ENCODE measurements at places on chromosomes 7 and 10.
A peak's percentile ranks its signal among the peaks of the same experiment; 100 is the strongest.

GRCh38 chr10:30038781-30039536 is 20.4 kb downstream of the JCAD start:
- DNase-seq = no peak

GRCh38 chr10:24554036-24554435 is 169.7 kb downstream of the ARHGAP21 start:
- no peak for DNase-seq

DNA sequence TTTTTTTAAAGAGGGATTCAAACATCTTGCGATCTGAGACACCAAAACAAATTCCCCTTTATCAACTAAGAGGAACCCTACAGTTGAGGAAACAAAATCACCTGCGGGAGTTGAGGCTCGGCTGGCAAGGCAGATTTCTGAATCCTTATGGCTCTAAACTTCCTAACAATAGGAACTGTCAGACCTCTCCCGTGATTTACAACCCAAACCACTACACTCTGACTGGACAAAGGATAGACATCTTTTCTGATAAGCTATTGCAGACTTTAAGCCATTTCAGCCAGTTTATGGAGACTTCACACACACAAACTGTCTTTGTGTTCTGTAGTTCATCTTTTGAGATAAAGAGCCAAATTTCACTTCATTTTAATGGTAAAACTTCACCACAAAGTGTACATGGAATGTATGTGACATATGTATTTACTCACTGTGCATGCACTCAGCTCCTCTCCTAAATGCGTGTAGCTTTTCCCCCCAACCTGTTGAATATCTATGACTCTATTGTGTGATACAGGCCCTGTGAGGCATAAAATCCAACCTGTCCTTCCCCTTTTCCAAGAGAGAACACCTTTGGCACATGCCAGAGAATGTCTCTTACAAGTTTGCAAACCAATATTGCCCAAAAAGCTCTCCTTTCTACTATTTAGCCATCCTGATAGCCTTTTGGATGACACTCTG is 15.4 kb upstream of the TSPAN13 start:
- no peak for DNase-seq

- DNase-seq = no peak
Measured at GRCh38 chr10:129030996-129031843, 435.8 kb upstream of the MGMT start.

DNA sequence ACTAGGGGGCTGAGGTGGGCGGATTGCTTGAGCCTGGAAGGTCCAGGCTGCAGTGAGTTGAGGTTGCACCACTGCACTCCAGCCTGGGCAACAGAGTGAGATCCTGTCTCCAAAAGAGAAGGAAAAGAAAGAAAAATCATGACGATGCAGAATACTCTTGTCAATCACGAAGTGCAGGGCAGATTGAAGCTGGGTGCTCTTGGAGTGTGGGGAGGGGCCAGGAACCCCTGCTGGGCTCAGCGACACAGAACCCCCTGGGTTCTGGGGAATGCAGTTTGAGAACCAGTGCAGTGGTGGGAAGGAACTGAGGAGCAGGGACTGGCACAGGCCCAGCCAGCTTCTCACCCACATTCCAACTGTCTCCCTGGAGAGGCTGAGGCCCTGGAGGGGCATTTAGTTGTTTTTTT is 10.8 kb upstream of the INTS1 start:
- no peak for DNase-seq

- no peak for DNase-seq
Measured at GRCh38 chr10:17923728-17924127, 28.0 kb upstream of the SLC39A12 start.

DNA sequence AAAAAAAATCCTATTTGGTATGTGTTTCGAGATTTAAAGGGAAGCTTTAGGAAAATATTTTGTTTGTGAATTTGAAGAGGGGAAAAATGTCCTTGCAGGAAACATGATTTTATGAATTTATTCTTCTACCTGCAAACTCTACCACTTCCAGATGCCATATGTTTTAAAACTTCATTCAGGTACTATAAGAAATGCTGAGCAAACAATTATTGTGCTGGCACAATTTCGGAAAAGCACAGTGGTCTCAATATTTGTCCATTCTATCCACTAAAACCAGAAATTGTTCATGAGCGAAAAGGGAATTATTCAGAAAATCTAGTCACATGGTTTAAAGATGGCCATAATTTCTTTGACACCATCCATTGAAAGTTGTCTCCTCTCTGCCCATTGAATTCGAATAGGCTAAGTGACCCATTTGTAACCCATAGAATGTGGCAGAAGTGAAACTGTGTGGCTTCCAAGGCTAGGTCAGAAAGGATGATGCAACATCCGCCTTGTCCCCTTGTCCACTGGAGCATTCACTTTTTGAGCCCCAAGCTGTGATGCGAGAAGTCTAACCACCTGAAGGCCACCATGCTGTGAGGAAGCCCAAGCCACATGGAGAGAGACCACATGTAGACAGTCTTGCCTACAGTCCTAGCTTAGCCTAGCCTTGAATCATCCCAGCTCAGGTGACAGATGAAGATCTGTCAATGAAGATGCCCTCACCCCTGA is 189.8 kb upstream of the PRKCQ start:
- DNase-seq = no peak

- DNase-seq = peak; percentile 26
Measured at GRCh38 chr7:51123322-51124019, 193.1 kb downstream of the COBL start.

GRCh38 chr10:22042557-22043326 is 39.2 kb upstream of the DNAJC1 start:
- peak; percentile 33 for DNase-seq

GRCh38 chr10:45096001-45096400 is 95.3 kb downstream of the ZNF22 start:
- DNase-seq = no peak

GRCh38 chr7:45220846-45221618 is 63.4 kb downstream of the RAMP3 start:
- DNase-seq = no peak

GRCh38 chr7:139294951-139295575 is 46.1 kb upstream of the FMC1 start:
- no peak for DNase-seq

DNA sequence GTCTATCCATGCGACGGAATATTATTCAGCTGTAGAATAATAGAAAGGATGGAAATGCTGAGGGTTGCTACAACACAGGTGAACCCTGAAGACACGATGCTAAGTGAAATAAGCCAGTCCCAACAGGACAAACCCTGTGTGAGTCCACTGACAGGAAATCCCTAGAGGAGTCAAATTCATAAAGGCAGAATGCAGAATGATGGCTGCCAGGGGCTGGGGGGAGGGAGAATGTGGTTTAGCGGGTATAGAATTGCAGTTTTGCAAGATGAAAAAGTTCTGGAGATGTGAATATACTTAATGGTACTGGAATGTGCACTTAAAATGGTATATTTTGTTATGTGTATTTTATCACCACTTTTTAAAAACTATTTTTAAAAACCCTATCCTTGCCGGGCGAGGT is 36.9 kb upstream of the DOCK1 start:
- no peak for DNase-seq

- DNase-seq = no peak
Measured at GRCh38 chr10:35690534-35690933, 48.4 kb upstream of the FZD8 start.

GRCh38 chr10:101146392-101147251 is 15.5 kb downstream of the TLX1 start:
- DNase-seq = no peak

GRCh38 chr10:91574236-91574635 is 58.6 kb downstream of the PPP1R3C start:
- no peak for DNase-seq

GRCh38 chr7:36916619-36917018 is 192.3 kb upstream of the AOAH start:
- DNase-seq = no peak

GRCh38 chr10:93032105-93032808 is 28.3 kb upstream of the CYP26C1 start:
- no peak for DNase-seq

DNA sequence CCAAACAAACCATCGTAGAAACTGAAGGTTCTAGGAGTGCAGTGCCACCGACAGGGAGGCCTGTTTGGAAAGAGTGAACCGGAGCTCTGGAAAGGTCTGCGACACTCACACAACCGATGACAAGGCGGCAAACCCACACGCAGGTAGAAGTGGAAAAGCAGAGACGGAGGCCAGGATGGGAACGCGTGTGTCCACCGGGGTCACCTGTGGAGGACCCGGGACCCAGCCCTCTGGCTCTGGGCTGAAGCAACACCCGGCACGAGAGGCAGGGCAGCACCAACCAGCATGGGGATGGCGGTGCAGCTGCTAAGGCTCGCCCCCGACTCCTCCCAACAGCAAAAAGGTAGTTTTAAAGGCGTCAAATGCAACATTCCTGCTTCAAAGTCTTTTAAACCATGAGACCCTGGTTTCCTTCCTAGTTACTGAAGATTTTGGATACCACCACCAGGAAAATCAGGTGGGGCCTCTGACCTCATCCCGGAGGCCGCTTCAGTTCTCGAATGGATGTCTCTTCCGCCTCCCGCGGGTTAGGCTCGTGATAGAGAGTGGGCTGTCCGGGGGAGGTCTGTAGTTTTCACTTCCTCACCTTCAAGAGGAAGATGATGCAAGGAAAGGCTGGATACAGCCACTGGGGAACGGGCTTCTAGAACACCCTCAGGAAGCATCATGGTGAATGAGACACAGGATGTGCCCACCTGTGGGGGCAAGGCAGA is 115.5 kb downstream of the SMURF1 start:
- DNase-seq = no peak

- DNase-seq = no peak
Measured at GRCh38 chr7:36571190-36571560, 153.1 kb downstream of the AOAH start.

- no peak for DNase-seq
Measured at GRCh38 chr10:132986978-132987377, 44.6 kb upstream of the CFAP46 start.

DNA sequence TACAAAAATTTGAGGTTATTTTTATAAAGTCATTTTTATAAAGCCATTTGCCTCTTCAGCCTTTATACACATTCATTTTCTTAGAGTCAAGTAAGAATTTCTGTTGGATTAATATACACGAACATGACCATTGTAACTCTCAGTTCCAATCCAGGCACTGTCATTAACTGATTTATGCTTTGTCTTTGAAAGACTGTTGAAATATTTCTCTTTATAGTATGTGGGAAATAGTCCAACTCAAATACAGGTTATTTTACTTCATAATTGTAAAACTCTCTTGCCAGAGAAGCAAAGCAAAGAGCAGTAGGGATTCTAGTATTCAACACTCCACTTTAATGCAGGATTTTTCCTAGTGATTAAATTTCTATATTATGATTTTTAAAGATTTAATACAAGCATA is 36.5 kb upstream of the PAPSS2 start:
- no peak for DNase-seq

DNA sequence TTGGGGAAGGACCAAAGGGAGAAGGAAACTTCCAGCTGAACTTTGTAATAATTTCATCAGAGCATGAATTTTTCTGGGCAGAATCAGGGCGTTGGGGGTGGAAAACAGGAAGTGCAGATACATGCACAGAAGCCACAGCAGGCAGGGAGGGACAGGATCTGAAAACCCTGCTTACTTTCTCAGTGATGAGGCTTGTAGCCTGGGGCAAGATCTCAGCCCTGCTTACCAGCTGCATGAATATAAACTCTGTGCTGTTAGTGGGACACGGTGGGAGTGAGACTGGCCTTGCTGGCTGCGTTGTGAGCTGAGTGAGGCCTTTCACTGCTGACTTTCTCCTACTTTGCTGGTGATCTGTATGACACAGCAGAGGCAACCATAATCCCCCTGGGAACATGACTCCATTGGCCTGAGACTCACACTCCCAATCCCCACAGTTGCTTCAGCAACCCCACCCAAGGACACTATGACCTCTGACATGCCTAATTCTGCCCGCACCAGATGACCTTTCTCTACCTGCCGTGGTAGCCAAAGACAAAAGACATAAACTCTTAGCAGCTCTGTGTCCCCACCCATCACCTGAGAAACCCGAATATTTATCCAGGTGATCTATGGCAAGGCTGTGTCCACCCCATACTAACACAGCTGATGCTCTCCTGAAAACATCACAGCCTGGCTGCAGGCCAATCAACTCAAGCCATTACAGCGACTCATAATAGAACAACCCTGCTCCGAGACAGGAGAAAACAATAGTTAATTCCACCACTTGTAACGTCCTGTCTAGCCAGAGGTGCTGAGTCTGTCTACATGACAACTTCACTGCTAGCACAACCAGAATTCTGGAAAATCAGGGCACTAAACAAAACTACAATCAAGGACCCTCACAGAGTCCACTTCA is 190.7 kb upstream of the CHRM2 start:
- no peak for DNase-seq

DNA sequence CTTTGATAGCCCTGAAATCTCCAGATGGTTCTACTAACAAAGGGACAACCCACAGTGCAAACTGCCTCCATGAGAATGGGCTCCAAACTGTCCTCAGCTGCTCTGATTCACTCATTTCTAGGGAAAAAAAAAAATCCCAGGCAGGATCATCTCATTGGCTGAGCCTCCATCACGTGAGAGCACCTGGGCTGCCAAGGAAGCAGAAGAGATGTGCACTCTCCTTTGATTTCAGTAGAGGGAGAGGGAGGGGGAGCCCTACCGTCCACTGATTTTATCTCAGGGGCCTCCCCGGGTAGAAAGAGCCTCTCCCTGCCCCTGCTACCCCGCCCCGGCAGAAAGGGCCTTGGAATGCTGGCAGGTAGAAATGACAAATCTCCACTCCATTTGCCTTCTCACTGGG is 725.4 kb downstream of the PHTF2 start:
- no peak for DNase-seq

DNA sequence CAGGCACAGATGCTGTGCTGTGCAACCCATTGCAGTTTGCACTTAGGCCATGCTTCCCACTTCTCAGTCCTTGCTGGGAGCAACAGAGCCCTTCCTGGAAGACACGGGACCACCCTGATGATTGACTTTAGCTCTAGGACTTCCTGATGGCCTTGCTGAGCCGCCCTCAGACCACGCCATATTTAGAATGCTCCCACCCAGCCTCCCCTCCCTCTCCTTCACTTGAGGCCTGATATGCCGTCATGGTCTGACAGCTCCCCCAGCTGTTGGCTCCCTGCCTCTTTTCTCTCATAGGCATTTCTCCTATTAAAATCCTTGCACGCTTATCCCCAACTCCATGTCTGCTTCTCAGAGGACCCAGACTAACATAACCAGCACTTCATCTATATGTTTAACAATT is 29.4 kb upstream of the GATAD1 start:
- no peak for DNase-seq

DNA sequence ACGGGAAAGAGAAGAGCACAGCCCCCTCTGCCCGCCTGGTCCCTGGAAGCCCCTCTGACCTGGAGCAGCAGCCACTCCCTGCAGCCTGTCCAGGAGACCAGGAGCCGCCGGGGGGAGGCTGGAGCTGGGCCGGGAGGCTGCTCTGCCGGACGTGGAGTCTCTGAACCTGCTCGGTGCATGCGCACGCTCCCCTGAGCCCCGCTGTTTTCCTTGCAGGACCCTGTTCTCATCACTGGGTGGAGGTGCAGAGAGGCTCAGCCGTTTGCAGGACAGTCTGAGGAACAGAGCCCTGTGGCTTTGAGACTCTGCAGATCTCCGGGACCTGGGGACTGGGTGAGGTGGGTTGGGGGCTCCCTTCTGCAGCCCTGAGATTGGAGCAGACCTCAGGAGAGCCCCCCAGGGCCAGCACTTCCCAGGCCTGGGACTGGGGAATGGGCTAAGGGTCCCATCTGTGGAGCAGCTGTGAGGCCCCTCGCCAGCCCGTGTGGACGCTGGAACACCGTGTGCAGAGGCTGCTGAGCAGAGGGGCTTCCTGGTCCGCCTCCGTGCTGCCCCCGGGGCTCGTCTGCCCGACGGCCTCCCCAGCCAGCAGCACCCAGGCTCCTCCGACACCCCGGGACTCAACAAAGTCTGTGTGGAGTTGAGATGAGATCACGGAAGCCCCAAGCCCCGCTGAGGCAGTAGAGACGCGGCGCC is 48.5 kb upstream of the ADGRA1 start:
- no peak for DNase-seq

- DNase-seq = no peak
Measured at GRCh38 chr10:49579621-49580020, 30.5 kb upstream of the SLC18A3 start.
